ENCODE measurements at places on chromosomes 6 and 20.

DNA sequence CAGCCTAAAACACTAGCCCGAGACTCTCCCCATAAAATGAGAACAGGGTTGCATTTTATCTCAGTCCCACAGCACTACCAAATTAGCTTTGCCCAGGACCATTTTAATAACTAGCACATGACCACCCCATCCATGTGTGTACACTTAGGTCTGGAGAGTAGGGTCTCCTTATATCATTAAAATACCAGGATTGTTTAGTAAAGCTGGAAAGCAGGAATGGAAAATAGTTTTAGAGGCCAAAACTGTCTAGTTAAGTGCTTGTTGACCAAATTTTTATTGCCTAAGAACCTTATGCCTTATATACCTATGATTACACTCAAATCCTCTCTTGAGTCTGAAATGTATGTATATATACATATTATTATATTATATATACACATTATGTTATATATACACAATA lies 608.4 kb downstream of the HDGFL1 start:
- no peak for DNase-seq

DNA sequence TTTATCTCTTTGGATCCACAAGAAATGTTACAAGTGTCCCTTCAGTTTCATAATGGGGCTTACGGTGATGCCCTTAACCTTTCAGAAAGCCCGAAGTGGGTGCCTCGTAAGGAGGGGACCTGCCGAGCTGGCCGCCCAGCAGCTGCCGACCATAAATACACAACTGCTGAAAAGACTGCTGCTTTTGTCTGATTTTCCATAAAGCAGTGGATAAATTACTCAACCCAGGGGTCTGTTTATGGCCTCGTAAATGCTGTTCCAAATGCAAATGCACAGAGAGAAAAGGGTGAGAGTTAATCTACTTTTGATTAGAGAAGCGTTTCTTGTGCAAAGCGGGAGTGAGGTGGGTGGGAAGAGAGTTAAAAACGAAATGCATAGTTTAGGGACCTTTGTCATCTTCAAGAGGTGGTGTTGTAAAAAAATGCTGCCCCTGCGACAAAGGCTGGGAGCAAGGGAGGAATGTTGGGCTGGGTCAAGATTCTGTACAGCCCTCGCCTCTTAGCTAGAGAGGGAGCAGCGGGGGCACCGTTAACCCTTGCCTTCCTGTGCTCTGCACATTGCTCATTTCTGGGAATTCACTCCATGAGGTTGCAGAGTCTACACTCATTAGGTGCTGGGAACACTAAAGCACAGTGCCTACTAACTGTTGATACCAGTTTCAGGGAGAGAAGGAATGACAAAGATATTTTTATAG lies 112.0 kb upstream of the MTHFD1L start:
- no peak for DNase-seq

DNA sequence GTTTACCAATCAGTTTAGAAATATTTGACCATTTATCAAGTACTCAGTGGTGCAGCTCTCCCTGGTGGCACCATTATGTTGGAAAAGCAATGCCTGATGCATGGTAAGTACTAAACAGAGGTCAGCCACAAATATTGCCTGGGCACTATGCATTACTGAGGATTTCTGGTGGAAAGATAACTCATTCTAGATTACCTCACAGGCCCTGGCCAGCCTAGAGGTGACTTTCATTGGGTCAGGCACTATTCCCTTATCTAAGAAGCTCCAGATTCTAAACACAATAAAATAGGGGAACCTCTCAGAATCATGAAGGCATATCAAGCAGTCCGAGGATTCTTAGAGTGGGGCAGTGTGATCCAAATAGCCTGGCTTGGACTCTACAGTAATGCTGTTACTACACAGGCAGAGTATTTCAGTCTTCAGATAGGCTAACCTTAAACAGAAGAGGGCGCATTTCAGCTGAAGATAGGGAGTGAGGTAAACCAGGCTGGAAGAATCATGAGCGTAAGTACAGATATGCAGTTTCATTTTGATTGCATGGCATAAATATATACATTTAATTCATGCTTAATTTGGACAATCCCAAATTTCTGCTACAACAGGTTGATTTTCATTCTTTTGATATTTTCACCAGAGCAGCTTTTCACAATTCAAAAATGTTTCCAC lies 12.1 kb downstream of the LGSN start:
- DNase-seq: peak; percentile 15

GRCh38 chr6:41359617-41360313 lies 24.4 kb downstream of the NCR2 start:
- no peak for DNase-seq

DNA sequence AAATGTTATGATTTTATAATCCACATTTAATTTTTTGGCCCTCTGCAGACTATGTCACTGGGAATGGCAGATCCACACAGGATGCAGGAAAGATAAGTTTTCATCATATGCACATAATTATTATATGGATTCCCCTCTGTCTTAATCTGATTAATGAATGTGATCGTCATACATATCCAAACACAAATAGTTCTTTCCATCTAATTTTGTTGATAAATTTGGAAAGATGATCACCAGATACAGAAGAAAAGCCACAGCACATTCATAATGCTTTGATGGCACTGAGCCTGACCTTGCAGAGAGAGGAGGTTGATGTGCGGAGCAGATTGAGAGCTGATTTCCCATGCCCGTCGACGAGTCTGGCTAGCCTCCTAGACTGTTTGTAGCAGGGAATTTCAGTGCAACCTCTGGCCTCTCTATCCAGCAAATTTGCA lies 471.5 kb downstream of the EPM2A start:
- no peak for DNase-seq
